ENCODE measurements at places on chromosomes 3 and 15. TPM values are rescaled to one million over a fixed set of nuclear protein-coding genes. Genes with fewer than 3 reads are reported as not detected.
A peak's percentile ranks its signal among the peaks of the same experiment; 100 is the strongest.

CADM2 gene
- total RNA-seq, result 1.3 TPM

CCR1 gene
- 1.8 TPM for total RNA-seq

CPNE9 gene
- total RNA-seq, result not detected

ZNF662 gene
- 6.5 TPM for total RNA-seq

RASGRP1 gene
- 15.5 TPM for total RNA-seq

GRCh38 chr3:71681224-71681668 is 44.0 kb downstream of the EIF4E3 start:
- peak; percentile 65 for DNase-seq

- peak; percentile 73 for DNase-seq
Measured at GRCh38 chr3:66483006-66483405, 17.8 kb downstream of the LRIG1 start.

- DNase-seq, result no peak
Measured at GRCh38 chr3:122353215-122353614, 28.2 kb downstream of the CSTA start.

- peak; percentile 21 for DNase-seq
Measured at GRCh38 chr15:83207009-83207659, 489 bp downstream of the HDGFL3 start.

GRCh38 chr15:66955001-66955516 is 110.3 kb upstream of the SMAD3 start:
- no peak for DNase-seq

- no peak for DNase-seq
Measured at GRCh38 chr15:78982736-78983135, 37.9 kb upstream of the CTSH start.

- no peak for DNase-seq
Measured at GRCh38 chr3:107826727-107827126, 264.1 kb downstream of the CD47 start.

- DNase-seq, result no peak
Measured at GRCh38 chr3:70747847-70748246, 435.4 kb upstream of the MDFIC2 start.

DNA sequence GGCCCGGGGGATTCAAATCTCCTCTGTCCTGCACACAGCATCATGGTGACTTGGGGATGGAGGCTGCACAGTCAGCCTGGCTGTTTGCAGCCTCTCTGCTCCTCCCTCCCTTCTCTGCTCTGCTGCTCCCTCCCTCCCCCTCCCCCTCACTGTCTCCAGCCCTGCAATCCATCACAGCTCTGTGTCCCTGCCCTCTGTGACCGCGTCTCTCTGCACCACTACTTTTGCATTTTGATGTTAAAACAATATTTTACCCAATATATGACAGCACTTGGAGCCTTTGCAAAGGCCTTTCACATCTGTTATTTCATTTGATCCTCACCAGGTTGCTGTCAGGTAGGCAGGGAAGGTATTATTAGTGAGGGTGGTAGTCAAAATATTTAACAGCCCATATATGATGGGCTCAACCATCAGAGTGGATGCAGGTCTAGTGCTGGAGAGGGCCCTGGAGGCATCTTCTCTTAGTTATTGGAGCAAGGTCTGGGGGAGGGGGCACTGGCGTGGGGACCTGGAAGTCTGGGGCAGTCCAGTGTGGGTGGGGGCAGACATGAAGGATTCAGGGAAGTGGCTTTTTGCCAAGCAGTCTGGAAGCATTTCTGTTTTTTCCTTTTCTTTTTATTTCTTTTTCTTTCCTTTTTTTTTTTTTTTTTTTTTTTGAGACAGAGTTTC is 16.3 kb upstream of the VPS8 start:
- DNase-seq, result no peak

GRCh38 chr3:149090907-149091306 is 4.6 kb upstream of the HLTF start:
- no peak for DNase-seq

- DNase-seq, result no peak
Measured at GRCh38 chr3:128906031-128906803, 26.8 kb downstream of the ACAD9 start.

DNA sequence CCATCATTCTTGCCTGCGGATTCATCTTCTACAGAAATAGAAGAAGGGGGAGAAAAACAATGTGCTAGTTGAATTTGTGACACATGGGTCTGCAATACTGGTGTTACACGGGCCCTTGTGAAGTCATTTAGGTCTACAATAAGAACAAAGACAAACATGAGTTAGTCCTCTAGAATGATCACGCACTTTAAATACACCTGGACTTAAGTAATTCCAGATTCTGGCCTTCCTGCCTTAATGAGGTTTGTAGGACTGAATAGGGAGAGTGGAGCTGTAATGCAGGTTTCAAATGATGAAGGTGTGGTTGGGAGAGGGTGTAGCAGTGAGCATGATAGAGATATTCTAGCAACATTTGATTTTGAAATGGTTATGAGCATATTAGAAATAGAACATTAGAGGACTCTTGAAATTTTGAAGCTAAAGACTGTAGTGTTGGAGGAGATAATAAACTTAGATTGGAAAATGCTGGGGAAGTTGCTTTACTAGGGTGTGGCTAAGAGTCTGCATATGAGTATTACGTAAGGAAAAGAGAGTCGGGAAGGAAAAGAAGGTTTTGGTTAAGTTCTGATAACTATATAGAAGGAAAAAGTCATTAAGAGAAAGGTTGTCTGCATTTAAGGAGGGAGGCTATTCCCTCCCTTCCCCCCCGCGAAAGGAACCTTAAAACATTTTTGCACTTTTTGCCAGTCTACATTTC is 606 bp downstream of the EIF2A start:
- no peak for DNase-seq

- DNase-seq, result no peak
Measured at GRCh38 chr3:108046247-108046646, 44.6 kb downstream of the CD47 start.

- DNase-seq, result no peak
Measured at GRCh38 chr3:122064326-122064725, 9.2 kb downstream of the CD86 start.

GRCh38 chr3:105417525-105418289 is 51.0 kb downstream of the ALCAM start:
- DNase-seq, result no peak

- no peak for DNase-seq
Measured at GRCh38 chr3:32422943-32423342, 31.3 kb downstream of the CMTM7 start.

DNA sequence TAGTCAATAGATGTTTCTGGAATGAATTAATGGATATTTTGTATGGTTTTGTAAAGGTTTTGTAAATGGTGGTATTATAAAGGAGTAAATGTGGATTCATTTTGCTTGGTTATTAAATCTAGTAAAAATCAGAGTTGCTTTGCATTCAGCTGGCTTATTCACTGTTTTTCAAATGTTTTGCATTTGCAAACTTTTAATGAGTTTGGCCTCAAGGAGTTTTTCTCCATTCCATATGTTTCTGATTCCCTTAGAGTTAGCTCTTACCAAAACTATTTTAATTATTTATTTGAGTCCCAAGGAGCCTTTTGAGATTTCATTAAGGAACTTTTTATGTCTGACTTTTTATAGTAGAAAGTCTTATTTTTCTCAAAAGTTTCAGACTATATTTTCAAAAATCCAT is 992.2 kb downstream of the DIPK2A start:
- no peak for DNase-seq

- no peak for DNase-seq
Measured at GRCh38 chr3:65851827-65852226, 186.9 kb downstream of the MAGI1 start.

All from body of pancreas (tissue), 4 donors.